ENCODE measurements at places on chromosomes 7 and 10.

GRCh38 chr7:144027070-144027469 is 21.7 kb upstream of the OR2A5 start:
- peak; percentile 73 for DNase-seq

DNA sequence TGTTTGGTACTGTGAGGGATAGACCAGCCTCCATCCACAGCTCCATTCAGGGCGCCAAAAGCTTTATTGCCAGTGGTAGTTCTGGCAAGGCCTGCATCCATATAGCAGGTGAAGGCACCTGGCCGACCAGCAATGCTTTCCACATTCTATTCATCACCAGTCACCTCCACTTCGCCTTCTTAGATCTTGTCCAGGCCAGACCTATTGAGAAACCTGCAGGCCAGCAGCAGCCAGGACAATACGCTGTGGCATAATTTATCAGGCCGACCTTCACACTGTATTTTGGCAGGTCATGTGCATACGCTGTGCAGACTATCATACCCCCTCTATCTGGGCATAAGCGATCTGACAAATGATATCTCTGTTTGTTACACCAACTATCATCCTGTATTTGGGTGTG is 15.2 kb upstream of the KNDC1 start:
- no peak for DNase-seq

DNA sequence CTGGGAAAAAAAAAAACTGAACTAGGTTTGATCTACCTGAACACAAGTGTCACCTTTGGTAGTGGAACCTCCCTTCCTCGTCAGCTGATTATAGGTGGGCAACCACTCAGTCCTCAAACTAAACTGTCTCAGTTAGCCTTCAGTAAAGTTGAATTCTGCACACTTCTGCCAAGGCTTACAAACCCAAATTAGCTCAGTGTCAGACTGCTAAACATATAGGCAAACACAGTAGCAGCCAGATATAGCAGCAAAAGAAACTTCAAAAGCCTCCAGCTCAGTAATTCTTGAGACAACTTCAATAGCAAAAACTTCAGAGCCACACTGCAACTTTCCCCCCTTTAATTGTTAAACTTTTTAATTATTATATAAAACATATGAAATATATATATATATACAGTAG is 956.9 kb downstream of the XPNPEP1 start:
- no peak for DNase-seq

GRCh38 chr10:90865401-90865800 is 6.4 kb upstream of the RPP30 start:
- DNase-seq: peak; percentile 65

- DNase-seq: peak; percentile 98
Observed at GRCh38 chr7:134778941-134779740, at the start of gene CALD1. CALD1 (plus strand) TSS chr7:134779634; CDS start chr7:134867734, 88,100 bp downstream.

DNA sequence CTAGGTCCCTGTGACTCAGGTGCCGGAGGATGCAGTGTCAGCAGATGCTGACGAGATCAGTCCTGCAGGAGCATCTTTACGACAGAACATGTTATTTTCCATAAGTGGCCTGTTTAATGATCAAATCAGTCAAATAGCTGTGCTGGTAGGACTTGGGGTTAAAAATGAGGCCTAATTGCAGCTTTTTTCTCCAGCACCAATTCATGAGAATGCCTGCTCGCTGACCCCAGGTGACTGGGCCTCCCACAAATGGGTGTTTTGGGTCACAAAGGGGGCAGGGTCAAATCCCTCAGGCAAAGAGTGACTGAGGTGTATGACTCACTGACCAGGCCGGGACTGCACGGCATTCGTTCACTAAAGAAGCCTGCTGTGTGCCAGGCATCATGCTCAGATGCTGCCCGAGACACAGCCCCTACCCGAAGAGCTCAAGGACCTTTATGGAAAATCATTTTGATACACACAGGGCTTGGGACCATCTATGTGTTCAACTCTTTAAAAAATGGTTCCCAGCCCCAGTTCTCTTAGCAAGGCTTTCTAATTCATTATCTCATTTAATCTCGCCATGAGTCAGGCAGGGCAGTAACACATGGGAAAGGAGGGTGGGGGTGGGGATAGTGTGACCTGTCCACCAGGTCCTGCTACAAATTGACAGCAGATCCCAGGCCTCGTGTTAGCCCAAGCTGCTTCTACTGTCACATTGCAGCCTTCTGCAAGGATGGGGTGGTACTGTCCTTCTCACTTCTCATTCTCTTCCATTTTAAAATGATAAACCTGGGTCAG is 21.1 kb downstream of the ZNF775 start:
- no peak for DNase-seq

- DNase-seq: peak; percentile 58
Observed at GRCh38 chr10:124641282-124642087, 102.7 kb downstream of the FAM53B start.

DNA sequence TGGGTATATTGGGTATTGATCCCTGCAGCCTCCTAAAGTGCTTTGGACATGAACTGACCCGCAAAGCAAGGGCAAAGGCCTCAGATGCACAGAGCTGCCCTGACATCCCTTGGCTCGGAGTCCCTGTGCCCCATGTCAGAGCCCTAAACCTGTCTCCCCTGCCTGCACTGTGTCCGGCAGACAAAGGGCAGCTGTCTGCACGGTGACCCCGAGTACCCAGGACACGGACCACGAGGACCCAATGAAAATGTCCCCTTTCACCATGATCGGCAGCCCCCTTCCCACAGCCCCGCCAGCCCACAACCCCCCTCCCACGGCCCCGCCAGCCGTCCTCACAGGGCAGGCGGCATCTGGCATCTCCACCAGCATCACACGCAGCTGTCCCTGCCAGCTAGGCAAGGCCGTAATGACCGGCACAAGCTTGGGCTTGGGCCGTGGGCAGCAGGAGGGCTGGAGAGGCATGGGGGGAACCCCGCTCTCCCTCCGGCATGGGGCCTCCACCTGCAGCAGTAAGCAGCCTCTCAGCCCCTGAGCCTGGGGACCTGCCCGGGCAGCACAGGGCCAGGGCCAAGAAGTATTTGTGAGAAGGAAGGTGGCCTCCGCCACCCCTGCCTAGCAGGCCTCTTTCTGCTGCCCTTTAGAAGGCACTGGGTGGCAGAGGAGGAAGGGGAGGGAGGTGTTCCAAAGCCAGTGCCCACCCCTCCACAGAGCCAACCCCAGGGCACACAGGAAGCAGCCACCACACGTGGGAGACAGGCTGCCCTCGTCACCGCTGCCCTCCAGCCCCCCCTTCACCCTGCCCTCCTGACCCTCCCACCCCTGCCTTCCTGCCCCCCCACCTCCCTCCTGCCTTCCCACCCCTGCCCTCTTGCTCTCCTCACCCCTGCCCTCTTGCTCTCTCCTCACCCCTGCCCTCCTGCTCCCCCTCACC is 10.1 kb downstream of the NUDT1 start:
- no peak for DNase-seq

- peak; percentile 66 for DNase-seq
Observed at GRCh38 chr10:11573497-11573896, 38.0 kb downstream of the USP6NL start.

DNA sequence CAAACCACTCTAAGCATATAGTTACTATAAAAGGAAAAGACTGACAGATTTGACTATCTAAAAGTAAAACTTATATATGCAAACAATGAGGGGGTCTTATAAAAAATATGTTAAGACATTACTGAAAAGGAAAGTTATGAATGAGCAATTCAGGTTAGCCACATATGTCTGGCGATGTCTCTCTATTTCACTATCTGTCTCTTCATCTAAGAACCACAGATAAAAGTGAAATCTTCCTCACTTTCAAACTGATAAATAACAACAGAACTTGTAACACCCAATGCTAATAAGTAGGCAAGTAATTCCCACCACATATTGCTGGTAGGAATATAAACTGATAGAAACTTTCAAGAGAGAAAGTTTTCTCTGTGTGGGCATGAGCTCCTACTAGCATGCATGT is 138.2 kb downstream of the CHCHD3 start:
- DNase-seq: no peak

DNA sequence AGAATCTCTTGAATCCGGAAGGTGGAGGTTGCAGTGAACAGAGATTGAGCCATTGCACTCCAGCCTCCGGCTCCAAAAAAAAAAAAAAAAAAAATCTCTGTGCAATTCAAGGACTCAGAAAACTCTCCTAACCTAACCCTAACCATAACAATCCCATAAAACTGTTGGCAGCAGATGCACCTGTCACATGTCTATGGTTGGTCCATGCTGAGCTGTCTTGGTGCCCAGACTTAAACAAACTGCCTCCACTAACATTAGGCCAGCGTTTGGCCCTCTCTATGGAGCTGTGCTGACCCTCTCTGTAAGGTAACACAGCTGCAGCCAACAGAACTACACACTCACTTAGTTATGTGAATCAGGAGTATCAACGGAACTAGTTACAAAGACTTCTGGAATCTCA is 132.5 kb upstream of the PTER start:
- no peak for DNase-seq

- no peak for DNase-seq
Observed at GRCh38 chr7:83204715-83205114, 42.0 kb upstream of the PCLO start.

DNA sequence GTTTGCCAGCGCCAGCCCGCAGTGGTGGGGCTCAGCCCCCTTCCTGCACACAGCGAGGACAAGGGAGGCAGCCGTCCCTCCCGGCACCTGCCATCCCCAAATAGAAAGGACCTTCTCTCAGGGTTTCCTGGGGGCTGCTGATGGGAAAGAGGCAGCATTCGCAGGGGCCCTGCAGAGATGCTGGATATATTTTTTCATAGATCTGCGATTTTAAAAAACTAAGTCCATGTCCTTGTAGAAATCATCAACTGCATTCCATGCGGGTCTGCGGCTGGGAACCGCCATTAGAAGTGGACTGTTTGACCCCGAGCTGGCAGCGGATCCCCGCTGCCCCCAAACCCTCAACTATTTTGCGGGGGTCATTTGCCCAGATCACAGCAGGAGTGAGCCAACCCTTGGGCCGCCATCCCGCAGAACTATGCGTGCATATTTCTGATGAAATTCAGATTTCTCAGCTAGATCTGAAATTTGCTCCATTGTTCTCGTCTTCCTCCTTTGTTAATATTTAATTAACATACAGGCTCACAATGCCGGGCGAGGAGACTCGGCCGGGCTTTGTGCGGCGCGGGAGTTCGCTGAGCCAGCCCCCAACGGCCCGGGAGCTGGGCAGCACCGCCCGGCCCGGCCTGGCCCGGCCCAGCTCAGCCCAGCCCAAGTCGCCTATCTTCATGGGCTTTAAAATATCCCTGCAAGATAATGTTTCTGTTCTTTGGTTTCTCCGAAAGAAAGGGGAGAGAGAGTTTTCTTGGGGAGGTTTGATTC is 2.0 kb downstream of the EN2 start:
- no peak for DNase-seq

DNA sequence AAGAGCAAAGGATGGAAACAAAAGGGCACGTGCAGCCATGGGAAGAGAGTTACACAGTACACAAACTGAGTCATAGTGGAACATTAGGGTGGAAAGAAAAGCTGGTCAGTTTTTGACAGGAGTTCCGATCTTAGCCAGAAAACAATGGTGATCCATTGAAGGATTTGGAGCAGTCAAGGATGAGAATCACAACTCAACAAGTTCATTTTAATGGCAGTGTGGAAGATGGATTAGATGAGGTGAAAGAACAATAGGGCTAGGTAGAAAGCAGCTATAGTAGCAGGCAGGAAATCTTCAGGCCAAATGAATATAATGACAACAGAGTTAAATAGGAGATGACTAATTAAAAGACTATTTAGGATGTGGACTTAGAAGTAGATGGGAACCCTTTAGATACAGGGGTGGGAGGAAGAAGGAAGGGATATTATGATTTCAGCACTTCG is 136.3 kb downstream of the DOCK4 start:
- peak; percentile 25 for DNase-seq

DNA sequence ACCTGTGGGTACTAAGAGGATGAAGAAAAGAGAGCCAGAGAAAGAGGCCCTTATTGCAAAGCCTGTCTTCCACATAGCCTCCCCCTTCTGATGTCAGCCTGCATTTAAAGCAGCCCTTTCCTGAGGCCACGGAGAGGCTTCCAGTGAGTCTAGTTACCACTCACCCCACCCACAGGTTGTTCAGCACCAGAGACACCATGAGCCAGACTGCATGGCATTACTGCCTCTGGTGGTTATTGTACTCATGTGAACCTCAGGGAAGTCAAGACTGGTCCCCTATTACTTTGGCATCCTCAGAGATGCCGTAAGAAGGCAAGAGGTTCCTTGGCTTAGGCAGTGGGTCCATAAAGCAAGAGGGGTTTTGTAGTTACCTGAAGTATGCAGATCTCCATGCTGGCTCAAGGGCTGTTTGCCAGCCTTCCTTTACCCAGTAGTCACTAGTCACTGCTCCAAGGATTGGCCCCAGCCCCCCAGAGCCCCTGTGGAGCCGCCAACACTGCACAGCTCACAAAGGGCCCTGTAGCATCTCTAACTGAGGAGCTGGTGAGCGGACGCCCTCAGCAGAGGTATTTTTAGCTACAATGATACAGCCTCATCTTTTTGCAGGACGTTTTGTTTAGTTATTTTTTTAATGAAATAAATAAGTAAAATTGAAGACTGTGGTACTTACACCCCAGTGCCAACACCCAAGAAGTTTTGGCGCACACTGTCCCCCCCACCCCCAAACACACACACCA is 20.7 kb downstream of the LRRC4 start:
- no peak for DNase-seq

DNA sequence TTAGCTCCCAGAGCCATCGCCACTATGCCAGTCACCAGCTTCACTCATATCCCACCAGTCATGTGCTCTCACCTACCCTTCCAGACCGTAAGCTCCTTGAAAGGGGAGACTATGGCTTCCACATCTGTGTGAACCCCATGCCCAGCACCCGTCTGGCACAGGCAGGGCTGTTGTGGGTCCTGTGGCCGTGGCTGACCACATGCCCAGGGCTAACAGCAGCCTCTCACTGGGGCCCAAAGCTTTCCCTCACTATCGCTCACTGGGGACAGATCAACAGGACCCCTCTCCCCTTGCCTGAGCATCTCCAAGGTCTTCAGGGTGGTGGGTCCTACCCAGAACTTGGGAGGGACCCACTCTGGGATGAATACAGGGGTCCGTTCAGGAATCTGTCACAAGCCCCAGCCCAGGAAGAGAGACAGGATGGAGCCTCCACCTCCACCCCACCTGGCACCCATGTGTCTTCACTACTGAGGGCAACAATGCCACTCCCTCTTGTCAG is 303.9 kb downstream of the GRID1 start:
- DNase-seq: no peak

DNA sequence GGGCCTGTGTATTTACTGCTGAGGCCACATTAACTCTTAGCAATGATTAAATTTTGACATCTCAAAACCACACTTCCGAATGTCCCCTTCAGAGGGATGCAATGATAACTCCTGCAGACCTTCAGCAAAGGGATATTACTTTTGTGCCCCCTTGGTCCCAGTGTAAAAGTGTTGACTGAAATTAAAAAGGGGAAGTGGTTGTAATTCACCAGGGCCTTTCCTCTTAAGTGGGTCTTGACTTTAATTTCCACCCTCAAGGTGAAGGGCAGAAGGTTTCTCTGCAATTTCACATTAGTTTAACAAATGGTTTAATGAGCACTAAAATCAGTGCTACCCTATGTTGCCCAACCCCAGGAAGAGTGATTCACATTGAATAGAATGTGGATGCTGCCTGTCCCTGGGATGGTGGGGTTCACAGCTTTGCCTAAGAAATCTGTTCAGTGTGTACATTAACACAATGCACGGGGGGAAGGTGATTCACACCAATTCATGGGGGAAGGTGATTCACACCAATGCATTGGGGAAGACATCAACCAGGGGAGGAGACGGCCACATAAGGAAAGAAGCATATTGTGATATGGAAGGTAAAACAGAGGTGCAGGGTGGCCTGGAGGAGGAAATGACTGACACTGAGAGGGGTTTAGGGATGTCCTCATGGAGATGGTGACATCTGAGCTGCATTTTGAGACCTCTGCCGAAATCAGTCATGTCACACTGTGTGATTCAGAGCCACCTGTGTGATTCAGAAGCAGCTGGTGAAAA is 19.4 kb upstream of the TNS3 start:
- peak; percentile 75 for DNase-seq

- DNase-seq: no peak
Observed at GRCh38 chr7:155219947-155220769, 77.5 kb upstream of the INSIG1 start.

All from cardiac fibroblast (primary cell).